ENCODE measurements at places on chromosomes 2 and 18.

GRCh38 chr2:35973737-35974132 is 381.8 kb upstream of the CRIM1 start:
- DNase-seq, result peak; percentile 51

DNA sequence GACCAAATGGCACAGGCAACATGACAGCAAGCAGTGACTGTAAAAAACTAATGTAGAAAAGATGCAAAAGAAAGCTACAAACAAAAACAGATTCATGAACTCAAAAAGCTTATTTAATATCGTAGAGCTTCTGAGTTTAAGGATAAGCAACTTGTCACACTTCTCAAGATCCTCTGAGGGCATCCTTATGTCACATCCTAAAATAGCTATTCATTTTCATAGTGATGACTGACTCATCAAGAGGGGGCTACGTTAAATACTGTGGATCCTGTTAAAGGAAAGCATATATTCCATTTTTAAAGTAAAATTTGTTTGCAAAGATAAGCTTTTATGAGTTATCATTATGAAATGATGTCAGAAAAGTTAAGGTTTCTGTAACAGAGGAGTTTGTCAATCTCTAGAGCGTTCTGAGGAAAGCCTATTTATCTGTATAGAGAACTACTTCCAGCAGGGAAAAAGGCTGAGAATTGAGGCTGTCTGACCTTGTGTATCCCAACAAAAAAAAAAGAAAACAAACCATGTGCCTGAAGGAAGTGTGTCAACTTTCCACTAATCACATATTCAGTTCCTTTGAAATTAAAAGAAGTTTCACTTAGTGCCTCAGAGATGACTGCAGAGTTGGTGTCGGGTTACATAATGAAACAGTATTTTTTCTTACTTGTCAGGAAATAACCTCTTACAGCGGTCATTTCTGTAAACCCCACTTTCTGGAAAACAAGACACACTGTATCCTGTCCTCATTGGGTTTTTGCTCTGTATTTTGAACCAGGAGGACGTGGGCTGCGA is 115.5 kb downstream of the ESCO1 start:
- DNase-seq, result no peak

DNA sequence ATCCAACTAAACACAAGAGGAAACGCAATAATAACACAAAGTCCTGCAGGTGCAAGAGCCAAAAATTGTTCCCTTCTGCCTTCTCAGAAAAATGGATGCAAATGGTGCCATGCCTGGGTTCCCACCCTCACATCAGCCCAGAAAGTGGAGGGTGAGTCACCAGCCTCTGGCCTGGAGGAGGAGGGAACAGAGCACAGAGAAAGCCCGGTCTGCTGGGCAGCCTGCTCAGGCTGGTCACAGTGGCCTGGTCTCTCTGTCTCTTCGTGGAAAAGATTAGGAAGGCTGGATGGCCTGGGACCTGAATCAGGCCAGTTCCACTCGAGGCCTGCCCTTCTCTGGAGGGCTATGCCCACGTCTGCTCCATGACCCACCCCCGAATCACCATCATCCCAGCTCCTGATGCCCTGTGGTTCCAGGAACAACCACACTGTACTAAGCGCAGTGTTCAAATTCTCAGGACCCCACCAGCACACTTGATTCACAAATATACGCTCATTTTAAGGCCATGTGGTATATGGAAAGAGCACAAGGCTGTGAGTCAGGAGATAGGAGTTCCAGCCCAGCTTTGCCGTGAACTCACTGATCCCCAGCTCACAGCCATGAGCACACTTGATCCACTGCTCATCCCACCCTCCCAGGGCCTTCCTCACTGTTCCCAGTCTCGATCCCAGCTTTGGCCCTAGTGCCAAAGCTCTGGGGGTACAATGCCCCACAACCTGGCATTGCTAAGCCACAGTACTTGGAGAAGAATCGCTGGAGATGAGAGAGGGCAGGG is 82.1 kb downstream of the ZBTB7C start:
- no peak for DNase-seq

GRCh38 chr2:219000569-219000960 is 7.3 kb upstream of the CRYBA2 start:
- no peak for DNase-seq

- no peak for DNase-seq
Measured at GRCh38 chr18:60962625-60963024, 370.6 kb upstream of the CDH20 start.

DNA sequence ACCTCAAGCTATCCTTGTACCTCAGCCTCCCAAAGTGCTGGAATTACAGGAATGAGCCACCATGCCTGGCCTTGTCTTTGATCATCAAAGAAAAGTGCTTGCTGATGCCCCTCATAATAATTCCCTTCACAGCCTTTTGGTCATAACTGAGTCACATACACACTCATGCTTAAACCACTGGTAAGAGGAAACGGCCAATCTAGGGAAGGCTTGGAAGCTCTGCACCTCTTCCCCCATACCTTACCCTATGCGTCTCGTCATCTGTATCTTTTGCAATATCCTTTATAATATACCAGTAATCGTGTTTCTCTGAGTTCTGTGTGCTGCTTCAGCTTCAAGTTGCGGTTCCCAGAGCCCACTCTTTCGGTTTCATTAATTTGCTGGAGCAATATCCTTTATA is 4.8 kb upstream of the RNF138 start:
- no peak for DNase-seq

GRCh38 chr2:225558399-225559071 is 159.0 kb downstream of the NYAP2 start:
- no peak for DNase-seq

- peak; percentile 85 for DNase-seq
Measured at GRCh38 chr2:27379836-27380625, 503 bp downstream of the ZNF513 start.

GRCh38 chr2:48722391-48722790 is 33.1 kb downstream of the LHCGR start:
- DNase-seq, result no peak

- DNase-seq, result no peak
Measured at GRCh38 chr2:224221455-224221913, 180.4 kb downstream of the FAM124B start.

GRCh38 chr2:115161081-115161770 is 718.8 kb downstream of the DPP10 start:
- DNase-seq, result no peak

- DNase-seq, result peak; percentile 63
Measured at GRCh38 chr18:63346031-63346430, 21.0 kb downstream of the KDSR start.

GRCh38 chr2:207892716-207893402 is 123.2 kb upstream of the FZD5 start:
- DNase-seq, result peak; percentile 23

Measured in left cardiac atrium (tissue), 4 donors.